HT-29 (cell line): ENCODE measurements at places on chromosomes 2 and 18. TPM values are rescaled to one million over a fixed set of nuclear protein-coding genes. Genes with fewer than 3 reads are reported as not detected.

COLEC11 gene
- total RNA-seq: not detected in 2 replicates

LYPD6 gene
- total RNA-seq: 0.68 and 1.2 TPM in 2 replicates

TOGARAM2 gene
- total RNA-seq: 0.20 and 0.83 TPM in 2 replicates

VAMP8 gene
- 92.3 and 93.1 TPM in 2 replicates for total RNA-seq

EHD3 gene
- total RNA-seq: not detected in 2 replicates

FOXI3 gene
- not detected in 2 replicates for total RNA-seq

MROH2A gene
- 2.4 and 2.8 TPM in 2 replicates for total RNA-seq

- DNase-seq: no peak
Observed at GRCh38 chr2:134256956-134257355, 3.1 kb downstream of the MGAT5 start.

GRCh38 chr2:41896186-41896846 is 151.5 kb upstream of the PKDCC start:
- no peak for DNase-seq

- no peak for DNase-seq
Observed at GRCh38 chr2:119136093-119136492, 22.5 kb downstream of the C1QL2 start.

DNA sequence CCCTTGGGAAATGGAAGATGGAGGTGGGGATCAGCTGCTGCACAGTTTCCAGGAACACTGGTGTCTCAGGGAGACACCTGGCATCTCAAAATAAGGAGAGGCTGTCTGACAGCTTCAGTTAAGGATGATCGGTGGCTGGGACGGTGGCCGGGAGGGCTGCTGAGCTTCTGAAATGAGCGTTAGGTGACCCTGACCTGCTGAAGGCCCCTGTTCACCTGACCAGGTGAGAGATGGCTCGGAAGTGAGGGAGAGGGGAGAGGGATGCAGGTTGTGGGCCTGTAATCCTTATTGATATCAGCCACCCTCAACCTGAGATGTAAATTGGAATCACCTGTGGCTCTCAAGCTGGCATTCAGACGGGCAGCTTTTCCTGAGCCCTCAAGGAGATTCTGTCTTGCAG is 99.0 kb downstream of the AGAP1 start:
- DNase-seq: no peak

GRCh38 chr18:57754577-57755338 is 48.4 kb downstream of the ATP8B1 start:
- DNase-seq: no peak

DNA sequence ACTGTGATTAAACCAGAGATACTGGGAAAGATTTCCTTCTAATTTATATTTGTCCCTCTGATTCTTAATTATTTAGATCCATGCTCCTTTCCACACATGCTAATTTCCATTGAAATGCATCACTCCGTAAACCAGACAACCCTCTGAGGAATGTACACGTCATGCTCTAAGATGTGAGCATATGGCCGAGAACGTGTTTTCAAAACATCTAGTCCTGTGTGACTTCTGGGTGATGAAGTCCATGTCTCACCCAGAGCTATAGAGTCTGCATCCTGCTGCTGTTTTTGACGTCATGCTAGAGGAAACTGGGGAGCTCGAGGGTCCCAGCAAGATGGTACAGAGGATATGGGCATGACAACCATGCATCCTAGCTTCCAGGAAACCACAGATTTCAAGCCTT is 53.6 kb downstream of the CAPN13 start:
- DNase-seq: no peak

DNA sequence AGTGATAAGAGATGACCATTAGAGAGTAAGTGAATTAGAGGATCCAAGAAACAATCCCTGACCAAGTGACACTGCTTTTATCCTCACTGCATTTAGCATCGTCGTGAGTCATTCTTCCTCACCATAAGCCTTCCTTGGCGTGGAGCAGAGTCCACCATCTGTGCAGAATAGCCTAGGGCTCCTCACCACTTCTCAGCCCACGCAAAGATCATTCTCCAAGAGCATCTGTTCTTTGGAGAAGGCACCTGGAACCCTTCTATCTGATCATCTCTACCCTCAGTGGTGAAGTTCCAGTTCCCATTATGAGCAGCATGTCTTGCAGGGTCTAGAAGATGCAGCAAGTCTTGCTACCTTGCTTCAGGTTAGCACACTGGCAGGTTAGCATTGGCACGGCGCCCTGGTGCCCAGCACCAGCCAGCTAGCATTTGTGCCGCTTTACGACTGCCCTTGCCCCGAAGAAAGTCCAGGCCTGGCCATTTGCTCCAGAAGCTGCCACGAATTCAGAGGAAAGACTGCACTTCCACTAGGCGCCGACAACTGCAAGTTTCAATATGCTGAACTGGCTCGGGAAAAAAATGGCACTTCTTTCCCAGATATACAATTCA is 225.8 kb downstream of the TTC32 start:
- DNase-seq: no peak

DNA sequence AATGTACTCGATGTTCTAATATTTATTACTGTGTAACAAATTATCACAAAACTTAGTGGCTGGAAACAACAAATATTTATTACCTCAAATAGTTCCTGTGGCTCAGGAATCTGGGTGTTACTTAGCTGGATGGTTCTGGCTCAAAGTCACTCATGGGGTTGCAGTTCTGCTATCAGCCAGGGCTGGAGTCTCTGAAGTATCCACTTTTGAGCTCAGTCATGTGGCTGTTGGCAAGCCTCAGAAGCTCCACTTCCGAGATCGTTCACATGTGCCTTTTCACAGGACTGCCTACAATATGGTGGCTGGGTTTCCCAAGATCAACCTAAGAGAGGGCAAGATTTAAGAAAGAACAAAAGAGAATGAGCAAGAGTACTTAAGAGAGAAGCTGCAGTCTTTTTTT is 19.4 kb upstream of the UBE2E3 start:
- DNase-seq: no peak

DNA sequence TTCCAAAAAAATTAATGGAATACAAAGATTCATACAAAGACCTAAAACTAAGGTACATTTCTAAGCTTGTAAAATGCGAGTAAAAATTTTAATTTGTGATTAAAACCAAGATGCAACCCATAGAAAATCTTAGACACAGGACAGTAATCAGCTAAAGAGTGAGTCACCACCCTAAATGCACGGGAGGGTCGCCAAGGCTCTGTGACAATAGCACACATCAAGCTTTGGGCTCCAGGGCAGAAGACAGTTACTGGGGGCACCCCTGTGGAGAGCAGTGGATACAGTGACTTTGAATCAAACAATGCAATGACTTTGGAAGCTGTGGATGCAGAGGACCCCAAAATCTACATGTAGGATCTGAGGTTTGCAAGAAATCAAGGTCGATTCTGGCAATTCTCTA is 7.5 kb downstream of the FLACC1 start:
- no peak for DNase-seq

DNA sequence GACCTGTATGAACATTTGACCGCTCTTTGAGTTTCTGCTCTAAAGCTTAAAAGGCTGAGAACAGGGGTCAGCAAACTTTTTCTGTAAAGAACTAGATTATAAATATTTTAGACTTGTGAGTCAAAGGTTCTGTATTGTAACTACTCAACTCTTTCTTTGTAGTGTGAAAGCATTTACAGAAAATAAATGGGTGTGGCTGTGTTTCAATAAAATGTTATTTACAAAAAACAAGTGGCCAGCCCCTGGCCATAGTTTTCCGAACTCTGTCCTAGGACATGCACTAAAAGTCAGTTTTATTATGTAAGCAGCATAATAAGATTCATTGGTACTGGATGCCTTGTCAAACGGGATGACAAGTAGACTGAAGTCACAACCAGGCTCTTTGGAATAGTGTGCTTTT is 434.9 kb downstream of the ZEB2 start:
- DNase-seq: no peak

GRCh38 chr18:79193826-79194225 is 124.6 kb downstream of the ATP9B start:
- no peak for DNase-seq

DNA sequence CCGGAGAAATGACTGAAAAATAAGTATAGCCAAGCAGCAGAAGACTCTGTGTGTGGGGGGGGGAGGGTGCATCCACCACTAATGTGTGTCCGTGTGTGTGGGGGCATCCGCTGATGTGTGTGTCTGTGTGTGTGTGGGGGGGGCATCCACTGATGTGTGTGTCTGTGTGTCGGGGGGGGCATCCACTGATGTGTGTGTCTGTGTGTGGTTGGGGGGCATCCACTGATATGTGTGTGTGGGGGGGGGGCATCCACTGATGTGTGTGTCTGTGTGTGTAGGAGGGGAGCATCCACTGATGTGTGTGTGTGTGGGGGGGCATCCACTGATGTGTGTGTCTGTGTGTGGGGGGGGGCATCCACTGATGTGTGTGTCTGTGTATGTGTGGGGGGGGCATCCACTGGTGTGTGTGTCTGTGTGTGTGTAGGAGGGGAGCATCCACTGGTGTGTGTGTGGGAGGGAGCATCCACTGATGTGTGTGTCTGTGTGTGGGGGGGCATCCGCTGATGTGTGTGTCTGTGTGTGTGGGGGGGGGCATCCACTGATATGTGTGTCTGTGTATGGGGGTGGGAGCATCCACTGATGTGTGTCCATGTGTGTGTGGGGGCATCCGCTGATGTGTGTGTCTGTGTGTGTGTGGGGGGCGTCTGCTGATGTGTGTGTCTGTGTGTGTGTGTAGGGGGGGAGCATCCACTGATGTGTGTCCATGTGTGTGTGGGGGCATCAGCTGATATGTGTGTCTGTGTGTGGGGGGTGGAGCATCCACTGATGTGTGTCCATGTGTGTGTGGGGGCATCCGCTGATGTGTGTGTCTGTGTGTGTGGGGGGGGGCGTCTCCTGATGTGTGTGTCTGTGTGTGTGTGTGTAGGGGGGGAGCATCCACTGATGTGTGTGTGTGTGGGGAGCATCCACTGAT is 125.0 kb downstream of the NFATC1 start:
- DNase-seq: no peak

- peak; percentile 58 for DNase-seq
Observed at GRCh38 chr2:31414601-31415241, at the start of gene XDH. TSS of gene XDH (minus strand) at chr2:31414742. CDS start at chr2:31414666, 76 bp downstream.

DNA sequence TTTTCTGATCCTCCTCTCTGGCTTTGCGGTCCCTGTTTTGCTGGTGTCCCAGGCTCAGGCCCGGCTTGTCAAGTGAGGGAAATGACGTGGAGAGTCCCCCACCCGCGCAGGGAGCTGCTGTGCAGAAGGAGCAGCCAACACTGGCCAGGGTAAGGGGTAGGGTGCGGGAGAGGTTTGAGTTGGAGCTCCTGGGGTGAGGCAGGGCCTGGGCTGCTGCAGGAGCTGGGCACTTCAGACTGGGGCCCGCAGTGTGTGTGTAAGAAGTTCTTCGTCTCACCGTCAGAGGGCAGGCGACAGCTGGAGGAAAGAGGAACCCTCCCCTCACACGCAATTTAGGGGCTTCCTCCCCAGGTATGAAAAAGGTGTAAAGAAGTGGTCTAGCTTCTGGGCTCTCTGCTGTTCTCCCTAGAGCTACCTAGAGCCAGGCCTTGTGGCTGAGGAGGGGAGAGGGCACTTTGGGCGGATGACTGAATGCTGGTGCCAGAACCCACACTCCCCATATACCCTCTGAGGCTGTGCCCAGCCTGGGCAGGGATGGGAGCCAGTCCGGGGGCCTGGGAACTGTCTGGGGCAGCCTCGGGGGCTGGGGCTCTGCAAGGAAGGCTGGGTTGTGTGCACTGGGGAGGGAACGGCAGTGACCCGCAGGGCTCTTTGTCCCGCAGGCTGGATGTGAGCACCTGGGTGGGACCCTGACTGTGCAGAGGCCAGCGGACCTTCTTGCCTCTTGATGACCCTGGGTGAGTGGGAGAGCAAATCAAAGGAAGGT is 11.8 kb downstream of the CELF4 start:
- no peak for DNase-seq
